Cerebellum (tissue), 4 donors: ENCODE measurements at places on chromosomes 7 and 10. TPM values are rescaled to one million over a fixed set of nuclear protein-coding genes. Genes with fewer than 3 reads are reported as not detected.

CHCHD3 gene
- 50.8 TPM for total RNA-seq

OPALIN gene
- total RNA-seq = not detected

CFAP58 gene
- total RNA-seq = 0.45 TPM

CPED1 gene
- 6.0 TPM for total RNA-seq

HMX2 gene
- total RNA-seq = not detected
